ENCODE measurements at places on chromosomes 1 and 21. TPM values are rescaled to one million over a fixed set of nuclear protein-coding genes. Genes with fewer than 3 reads are reported as not detected.

DNA sequence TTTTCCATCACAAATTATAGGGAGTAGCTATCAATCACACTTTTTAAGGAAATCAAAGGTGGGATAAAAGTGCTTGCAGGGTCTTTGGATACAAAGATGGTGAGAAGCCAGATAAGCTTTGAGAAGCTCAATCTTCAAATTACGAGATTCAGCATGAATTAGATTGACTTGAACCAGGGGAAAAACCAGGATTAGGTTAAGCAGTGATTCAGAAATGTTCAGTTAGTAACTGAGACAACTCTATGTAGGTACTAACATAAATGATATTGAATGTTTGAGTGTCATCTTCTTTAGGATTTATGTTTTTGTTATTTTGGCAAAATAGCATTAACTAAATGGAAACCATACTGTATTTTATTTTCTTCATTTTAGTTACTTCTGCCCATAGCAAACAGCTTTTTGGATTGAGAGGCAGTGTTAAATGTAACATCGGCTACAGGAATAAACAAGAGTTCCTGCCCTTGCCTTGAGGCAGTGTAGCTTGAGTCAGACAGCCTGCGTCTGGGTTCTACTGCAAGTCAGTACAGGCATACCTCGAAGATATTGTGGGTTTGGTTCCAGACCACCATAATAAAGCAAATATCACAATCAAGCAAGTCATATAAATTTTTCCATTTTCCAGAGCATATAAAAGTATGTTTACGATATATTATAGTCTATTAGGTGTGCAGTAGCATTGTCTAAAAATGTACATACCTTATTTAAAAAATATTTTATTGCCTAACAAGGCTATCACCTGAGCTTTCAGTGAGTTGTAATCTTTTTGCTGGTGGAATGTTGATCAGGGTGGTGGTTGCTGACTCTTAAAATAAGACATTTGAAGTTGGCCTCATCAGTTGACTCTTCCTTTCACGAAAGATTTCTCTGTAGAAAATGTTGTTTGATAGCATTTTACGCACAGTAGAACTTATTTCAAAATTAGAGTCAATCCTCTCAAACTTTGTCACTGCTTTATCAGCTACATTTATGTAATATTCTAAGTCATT, 36.9 kb upstream of the BACH1 start:
- no peak for DNase-seq

DNA sequence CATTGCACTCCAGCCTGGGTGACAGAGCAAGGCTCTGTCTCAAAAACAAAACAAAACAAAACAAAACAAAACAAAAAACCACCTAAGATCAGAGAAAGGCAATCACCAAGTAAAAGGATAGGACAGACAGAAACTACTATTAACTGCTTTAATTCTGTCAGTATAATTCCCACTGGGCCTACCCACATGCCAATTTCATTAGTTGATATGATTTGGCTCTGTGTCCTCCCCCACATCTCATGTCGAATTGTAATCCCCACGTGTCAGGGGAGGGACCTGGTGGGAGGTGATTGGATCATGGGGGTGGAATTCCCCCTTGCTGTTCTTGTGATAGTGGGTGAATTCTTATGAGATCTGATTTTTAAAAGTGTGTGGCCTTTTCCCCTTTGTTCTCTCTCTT, 27.2 kb upstream of the CAPZB start:
- DNase-seq, result no peak

DNA sequence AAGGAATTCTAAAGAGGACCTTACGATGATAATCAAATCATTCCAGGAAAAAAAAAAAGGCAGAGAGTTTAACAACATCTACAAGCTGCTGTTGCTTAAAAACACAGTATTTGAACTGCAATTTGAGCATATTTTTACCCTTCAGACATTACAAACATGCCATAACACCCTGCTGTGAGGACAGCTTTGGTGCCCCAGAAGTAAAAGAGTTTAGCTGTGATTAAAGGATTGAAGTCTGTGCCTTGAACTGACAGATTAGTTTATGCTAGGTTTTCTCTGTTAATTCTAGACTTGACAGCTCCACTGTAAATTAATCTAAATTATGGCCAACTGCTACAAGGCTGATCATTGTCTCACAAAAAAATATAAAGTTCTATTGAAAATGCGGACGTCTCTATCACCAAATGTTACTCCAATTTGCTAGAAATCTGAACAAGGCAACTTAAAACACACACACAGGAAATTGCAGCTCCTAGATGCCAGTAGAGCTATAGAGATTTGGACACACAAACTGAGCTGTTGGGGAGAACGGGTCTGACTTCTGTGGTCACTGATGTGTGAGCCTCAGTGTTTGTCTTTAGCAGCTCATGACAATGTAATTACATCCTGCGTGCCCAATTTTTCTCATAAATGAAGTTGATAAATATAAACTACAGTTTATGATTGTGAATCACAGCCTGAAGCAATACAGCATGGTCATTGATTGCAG, 217.9 kb downstream of the NTNG1 start:
- DNase-seq, result no peak

GRCh38 chr1:169321539-169321938, 46.1 kb downstream of the NME7 start:
- DNase-seq, result no peak

DNA sequence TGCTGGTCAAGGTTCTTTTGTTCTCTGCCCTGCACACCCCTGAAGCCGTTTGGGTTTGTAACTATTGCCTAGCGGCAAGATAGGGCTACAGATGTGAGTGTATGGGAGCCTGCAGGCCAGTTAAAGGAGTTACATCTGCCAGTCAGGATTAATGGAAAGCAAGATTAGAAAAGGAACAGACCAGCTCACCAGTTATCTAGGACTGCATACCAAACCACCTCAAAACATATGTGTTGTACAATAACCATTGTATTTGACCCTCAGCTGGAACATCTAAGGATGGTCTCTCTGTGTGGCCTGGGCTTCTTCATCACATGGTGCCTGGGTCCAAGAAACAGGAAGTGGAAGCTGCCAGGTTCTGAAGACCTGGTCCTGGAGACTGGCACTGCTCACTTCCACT, 52.5 kb upstream of the FBXO28 start:
- no peak for DNase-seq

Gene PRDM2
- total RNA-seq, result 11.6 TPM

Gene EPHB2
- total RNA-seq, result not detected

Gene RASAL2
- 18.7 TPM for total RNA-seq
